B cell (primary cell): ENCODE measurements at places on chromosomes 13 and 19.

GRCh38 chr13:22287343-22287920, 616.6 kb downstream of the FGF9 start:
- peaks cover 13% of the 10 kb centered on the region for H3K4me1 ChIP-seq
- no peaks in the 10 kb centered on the region for H3K27me3 ChIP-seq
- no peak overlapping the region for H3K27ac ChIP-seq
- no peak overlapping the region for H3K4me3 ChIP-seq
- DNase-seq: peak; percentile 31

- H3K4me3 ChIP-seq: no peak overlapping the region
- no peaks in the 10 kb centered on the region for H3K36me3 ChIP-seq
- H3K27me3 ChIP-seq: no peaks in the 10 kb centered on the region
- peaks cover 5% of the 10 kb centered on the region for H3K4me1 ChIP-seq
Observed at GRCh38 chr13:66301006-66301405, 929.1 kb downstream of the PCDH9 start.

GRCh38 chr13:80215368-80215767, 125.6 kb downstream of the SPRY2 start:
- no peak overlapping the region for H3K27ac ChIP-seq
- no peak for DNase-seq
- H3K4me1 ChIP-seq: no peaks in the 10 kb centered on the region
- H3K4me3 ChIP-seq: no peak overlapping the region

- H3K27ac ChIP-seq: no peak overlapping the region
- H3K4me3 ChIP-seq: no peak overlapping the region
- peak; percentile 38 for DNase-seq
Observed at GRCh38 chr19:50667759-50668231, 18.6 kb downstream of the C19orf81 start.

GRCh38 chr19:11349171-11349570, 2.9 kb downstream of the CCDC159 start:
- peaks cover 11% of the 10 kb centered on the region for H3K4me1 ChIP-seq
- H3K27me3 ChIP-seq: no peaks in the 10 kb centered on the region
- H3K27ac ChIP-seq: no peak overlapping the region

- DNase-seq: no peak
- H3K27ac ChIP-seq: no peak overlapping the region
- no peak overlapping the region for H3K4me3 ChIP-seq
- H3K4me1 ChIP-seq: no peaks in the 10 kb centered on the region
- H3K36me3 ChIP-seq: no peaks in the 10 kb centered on the region
- H3K27me3 ChIP-seq: peaks cover 16% of the 10 kb centered on the region
Observed at GRCh38 chr19:44587963-44588770, 25.2 kb upstream of the IGSF23 start.

DNA sequence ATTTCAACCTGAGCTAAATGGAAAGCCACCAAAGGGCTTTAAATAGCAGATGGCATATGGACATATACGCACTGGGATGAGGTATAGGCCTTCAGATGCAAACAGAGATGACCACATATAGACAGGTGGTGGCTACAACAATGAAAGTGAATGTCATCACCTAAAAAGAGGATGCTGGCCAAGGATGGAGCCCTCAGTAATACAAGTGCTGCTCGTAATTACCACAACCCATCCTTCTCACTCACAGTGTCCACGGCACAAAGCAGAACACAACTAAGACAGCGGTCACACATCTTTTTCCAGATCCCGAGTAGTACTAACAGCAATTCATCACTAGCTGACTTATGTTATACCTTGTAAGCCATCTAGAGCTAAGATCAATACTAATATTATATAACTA, 18.2 kb upstream of the DOCK9 start:
- no peaks in the 10 kb centered on the region for H3K36me3 ChIP-seq
- DNase-seq: no peak
- H3K27me3 ChIP-seq: no peaks in the 10 kb centered on the region
- no peak overlapping the region for H3K27ac ChIP-seq
- H3K4me1 ChIP-seq: peaks cover 8% of the 10 kb centered on the region
- H3K4me3 ChIP-seq: no peak overlapping the region

- peaks cover 10% of the 10 kb centered on the region for H3K4me1 ChIP-seq
- DNase-seq: no peak
- no peak overlapping the region for H3K27ac ChIP-seq
- no peaks in the 10 kb centered on the region for H3K27me3 ChIP-seq
- no peaks in the 10 kb centered on the region for H3K36me3 ChIP-seq
- H3K4me3 ChIP-seq: no peak overlapping the region
Observed at GRCh38 chr13:28326056-28326455, 168.9 kb downstream of the FLT1 start.

GRCh38 chr19:4542896-4543841, 3.3 kb upstream of the LRG1 start:
- peaks cover 11% of the 10 kb centered on the region for H3K4me1 ChIP-seq
- no peak overlapping the region for H3K4me3 ChIP-seq
- no peak overlapping the region for H3K27ac ChIP-seq
- no peaks in the 10 kb centered on the region for H3K27me3 ChIP-seq
- DNase-seq: no peak

GRCh38 chr19:43674183-43674582, 4.2 kb upstream of the PLAUR start:
- H3K36me3 ChIP-seq: no peaks in the 10 kb centered on the region
- peaks cover 13% of the 10 kb centered on the region for H3K4me1 ChIP-seq
- H3K27ac ChIP-seq: no peak overlapping the region
- peaks cover 7% of the 10 kb centered on the region for H3K27me3 ChIP-seq
- DNase-seq: no peak
- no peak overlapping the region for H3K4me3 ChIP-seq

- peaks cover 19% of the 10 kb centered on the region for H3K4me1 ChIP-seq
- H3K27ac ChIP-seq: no peak overlapping the region
- H3K27me3 ChIP-seq: no peaks in the 10 kb centered on the region
- H3K36me3 ChIP-seq: no peaks in the 10 kb centered on the region
- DNase-seq: peak; percentile 89
Observed at GRCh38 chr19:12884926-12885748, 1.9 kb downstream of the KLF1 start.

DNA sequence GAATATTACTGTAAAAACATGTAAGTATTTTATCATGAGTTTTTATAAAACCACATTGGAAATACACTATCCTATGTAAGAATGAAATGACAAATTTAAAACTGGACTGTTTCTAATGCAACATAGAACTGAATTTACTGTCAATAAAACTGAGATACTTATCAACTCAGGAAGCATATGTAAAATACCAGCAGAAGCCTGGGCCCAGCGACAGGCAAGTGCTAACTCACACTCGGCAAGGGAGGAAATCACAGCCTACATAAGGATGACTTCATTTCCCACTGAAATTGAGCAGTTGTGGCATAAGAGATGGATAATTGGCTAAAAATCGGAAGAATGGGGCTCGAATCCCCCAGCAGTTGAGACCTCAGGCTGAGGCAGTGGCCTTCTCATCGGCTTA, 12.1 kb downstream of the PROZ start:
- H3K36me3 ChIP-seq: no peaks in the 10 kb centered on the region
- no peaks in the 10 kb centered on the region for H3K27me3 ChIP-seq
- H3K4me3 ChIP-seq: no peak overlapping the region
- H3K27ac ChIP-seq: no peak overlapping the region

DNA sequence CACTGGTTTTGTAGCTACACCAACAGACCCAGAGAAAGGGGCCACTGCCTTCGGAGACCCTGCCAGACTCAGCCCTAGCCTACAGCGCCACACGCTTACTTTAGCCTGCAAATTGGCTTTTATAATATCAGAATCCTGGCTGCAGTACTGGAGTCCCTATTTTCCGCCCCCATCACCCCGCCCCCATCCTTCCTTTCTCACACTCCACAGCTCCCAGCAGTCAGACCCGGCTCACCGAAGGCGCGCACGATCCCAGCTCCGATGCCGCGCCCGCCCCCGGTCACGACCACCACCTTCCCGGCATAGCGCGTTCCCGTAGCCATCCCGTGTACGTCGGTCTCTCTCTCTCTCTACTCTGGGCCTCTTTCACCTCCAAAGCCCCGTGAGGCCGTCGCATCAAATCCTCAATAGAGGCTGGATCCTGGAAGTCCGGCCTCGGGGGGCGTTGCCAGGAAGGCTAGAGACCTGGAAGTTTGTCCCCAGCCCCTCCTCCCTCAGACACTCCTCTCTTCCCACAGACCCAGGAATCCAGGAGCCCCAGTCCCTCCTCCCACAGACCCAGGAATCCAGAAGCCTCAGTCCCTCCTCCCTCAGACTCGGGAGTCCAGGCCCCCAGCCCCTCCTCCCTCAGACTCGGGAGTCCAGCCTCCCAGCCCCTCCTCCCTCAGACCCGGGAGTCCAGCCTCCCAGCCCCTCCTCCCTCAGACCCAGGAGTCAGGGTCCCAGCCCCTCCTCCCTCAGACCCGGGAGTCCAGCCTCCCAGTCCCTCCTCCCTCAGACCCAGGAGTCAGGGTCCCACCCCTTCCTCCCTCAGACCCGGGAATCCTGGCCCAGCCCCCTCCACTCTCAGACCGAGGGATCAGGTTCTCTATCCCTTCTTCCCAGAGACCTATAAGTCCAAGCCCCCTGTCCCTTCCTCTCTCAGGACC, at the start of gene HSD17B14:
TSS of gene HSD17B14 (minus strand) at position 403 of the 929 bp plus-strand sequence. CDS start at position 323, 80 bp downstream.
- DNase-seq: no peak
- H3K4me1 ChIP-seq: peaks cover 25% of the 10 kb centered on the region
- H3K27me3 ChIP-seq: no peaks in the 10 kb centered on the region
- H3K36me3 ChIP-seq: no peaks in the 10 kb centered on the region
- peak within 1 kb of the TSS; percentile 26 for H3K4me3 ChIP-seq

- H3K27ac ChIP-seq: no peak overlapping the region
- no peaks in the 10 kb centered on the region for H3K36me3 ChIP-seq
- no peak overlapping the region for H3K4me3 ChIP-seq
- H3K4me1 ChIP-seq: peaks cover 44% of the 10 kb centered on the region
- DNase-seq: no peak
Observed at GRCh38 chr13:74056801-74057542, 77.2 kb downstream of the KLF12 start.

- H3K27ac ChIP-seq: no peak overlapping the region
- no peaks in the 10 kb centered on the region for H3K27me3 ChIP-seq
- H3K4me3 ChIP-seq: no peak overlapping the region
Observed at GRCh38 chr19:29372091-29372415, 153.7 kb upstream of the VSTM2B start.

DNA sequence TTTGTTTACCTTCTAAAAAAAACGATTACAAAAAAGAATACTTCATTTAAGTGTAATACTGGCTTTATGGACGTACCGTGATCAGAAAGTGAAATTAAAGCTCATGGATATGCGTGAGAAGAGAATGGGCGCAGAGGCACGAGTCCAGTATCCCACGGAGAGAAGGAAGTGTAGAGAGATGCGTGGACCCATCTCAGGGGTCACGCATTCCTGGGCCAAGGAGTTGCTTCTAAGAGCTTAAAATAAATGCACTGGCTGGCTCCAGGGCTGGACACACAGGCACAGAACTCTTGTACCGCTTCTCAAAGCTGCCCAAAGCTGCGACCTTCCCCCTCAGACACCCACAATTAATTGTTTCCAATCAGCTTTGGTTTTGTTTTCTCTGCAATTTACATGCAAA, 8.7 kb upstream of the SPC24 start:
- no peak overlapping the region for H3K27ac ChIP-seq
- no peaks in the 10 kb centered on the region for H3K27me3 ChIP-seq
- H3K36me3 ChIP-seq: no peaks in the 10 kb centered on the region
- no peak for DNase-seq
- H3K4me3 ChIP-seq: no peak overlapping the region

DNA sequence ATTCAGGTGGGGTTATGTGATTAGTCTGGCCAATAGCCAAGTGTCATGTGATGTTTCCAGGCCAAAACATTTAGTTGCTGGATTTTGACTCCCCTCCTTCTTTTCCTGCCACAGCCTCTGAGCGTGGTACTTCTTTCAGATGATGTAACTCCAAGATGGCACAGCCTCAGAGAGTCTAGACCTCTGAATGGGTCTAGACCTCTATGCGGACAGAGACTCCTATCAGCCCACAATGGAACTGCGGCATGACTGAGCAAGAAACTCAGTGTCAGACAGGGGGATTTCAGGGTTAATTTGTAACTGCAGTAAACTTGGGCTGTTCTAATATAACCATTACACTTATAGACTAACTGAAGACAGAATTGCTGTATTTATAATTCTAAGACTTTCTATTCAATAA, 42.6 kb upstream of the ZDHHC20 start:
- no peak overlapping the region for H3K27ac ChIP-seq
- H3K4me3 ChIP-seq: no peak overlapping the region
- H3K4me1 ChIP-seq: no peaks in the 10 kb centered on the region
- H3K27me3 ChIP-seq: no peaks in the 10 kb centered on the region

GRCh38 chr19:3975144-3975543, 4.2 kb upstream of the DAPK3 start:
- no peaks in the 10 kb centered on the region for H3K27me3 ChIP-seq
- H3K27ac ChIP-seq: no peak overlapping the region
- no peak overlapping the region for H3K4me3 ChIP-seq
- peaks cover 3% of the 10 kb centered on the region for H3K36me3 ChIP-seq

DNA sequence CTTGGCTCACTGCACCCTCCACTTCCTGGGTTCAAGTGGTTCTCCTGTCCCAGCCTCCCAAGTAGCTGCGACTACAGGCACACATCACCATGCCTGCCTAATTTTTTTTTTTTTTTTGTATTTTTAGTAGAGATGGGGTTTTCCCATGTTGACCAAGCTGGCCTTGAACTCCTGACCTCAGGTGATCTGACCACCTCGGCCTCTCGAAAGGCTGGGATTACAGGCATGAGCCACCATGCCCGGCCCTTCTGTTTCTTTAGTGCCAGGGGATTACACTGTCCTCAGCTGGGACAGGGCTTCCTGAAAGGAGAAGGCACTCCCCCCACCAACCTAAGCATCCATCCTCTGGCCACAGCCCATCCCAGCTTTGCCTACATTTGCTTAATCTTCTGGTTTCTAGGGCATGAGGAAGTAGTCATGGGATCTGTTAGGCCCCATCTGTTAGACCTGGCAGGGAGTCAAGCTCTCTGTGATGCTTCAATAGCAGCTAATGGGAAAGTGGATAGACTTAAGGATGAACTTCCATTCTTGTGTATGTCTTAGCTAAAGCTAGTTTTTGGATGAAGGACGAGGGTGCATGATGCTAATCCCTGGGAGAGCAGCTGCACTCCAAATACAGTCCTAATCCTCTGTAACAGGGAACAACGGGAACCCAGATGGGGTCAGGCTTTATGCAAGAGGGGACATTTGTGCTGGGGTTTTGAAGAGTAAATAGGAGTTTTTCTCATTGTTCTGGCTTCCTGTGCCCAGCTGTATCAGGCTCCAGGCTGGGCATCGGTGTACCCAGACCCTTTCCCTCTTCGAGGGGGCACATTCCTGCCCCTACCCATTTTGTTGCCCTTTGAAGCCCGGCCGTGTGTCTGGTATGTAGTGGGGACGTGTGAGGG, 2.6 kb downstream of the VAV1 start:
- no peak overlapping the region for H3K27ac ChIP-seq
- peaks cover 39% of the 10 kb centered on the region for H3K36me3 ChIP-seq
- no peaks in the 10 kb centered on the region for H3K27me3 ChIP-seq
- peak; percentile 42 for DNase-seq
- no peak overlapping the region for H3K4me3 ChIP-seq
